ENCODE measurements at places on chromosomes 7 and 10.
A peak's percentile ranks its signal among the peaks of the same experiment; 100 is the strongest.

- no peak for DNase-seq
These were observed 28.9 kb upstream of the PCBD1 start for GRCh38 chr10:70917226-70917625.

- DNase-seq, result no peak
These were observed 84.9 kb upstream of the MKI67 start for GRCh38 chr10:128211064-128211504.

- no peak for DNase-seq
These were observed 14.2 kb upstream of the ODAD2 start for GRCh38 chr10:28012990-28013515.

DNA sequence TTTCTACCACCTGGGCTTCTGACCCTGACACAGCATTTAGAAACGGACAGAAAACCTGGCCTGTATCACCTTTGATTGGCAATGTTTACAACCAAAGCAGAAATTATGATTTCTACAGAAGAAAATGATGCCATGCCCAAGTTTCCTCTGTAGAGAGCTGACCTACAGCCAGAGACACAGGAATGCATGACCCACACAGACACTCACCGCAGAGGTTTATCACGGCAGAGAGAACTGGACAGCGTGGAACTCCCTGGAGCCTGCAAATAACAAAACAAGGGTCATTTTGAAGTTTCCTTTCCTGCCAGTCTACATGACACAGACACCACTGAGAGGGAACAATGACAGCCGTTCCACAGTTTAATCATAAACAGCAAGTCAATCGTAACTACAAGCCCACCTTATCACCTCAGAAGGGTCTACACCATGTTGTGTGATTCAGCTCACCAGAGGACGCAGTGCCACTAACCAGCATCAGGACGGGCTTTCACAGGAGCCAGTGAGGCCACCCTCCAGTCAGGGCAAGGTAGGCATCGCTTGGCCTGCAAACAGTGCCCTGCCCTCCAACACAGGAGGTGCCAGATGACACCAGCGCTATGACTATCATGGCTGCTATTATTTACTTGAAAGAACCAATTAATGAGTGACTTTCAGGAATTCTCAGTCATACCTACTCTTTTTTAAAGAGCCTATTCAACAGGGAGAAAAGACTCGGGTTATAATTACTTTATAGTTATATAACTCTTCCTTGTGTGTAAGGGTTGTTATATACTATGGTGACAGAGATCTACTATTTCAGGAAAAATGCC lies 139.9 kb downstream of the TNS3 start:
- no peak for DNase-seq

- no peak for DNase-seq
These were observed 22.2 kb upstream of the PDLIM1 start for GRCh38 chr10:95312986-95313495.

GRCh38 chr10:84903320-84903719 lies 574.9 kb downstream of the CCSER2 start:
- DNase-seq, result no peak

DNA sequence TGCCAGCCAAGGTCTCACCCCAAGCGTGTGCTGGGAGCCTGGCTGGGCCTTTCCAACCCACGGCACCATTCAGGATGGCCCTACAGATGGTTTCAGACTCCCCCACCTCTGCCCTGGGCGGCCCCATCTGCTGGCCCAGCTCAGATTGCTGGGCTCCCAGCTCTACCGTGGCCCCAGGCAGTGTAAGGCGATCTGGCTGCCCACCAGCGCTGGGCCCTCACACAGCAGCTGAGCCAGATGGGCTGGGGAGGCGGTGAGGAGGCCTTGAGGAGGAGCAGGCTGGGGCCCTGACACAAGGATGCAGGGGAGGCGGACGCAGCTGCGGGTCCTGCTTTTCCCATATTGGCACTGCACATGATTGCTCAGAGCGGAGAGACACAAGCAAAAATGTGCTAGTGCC lies 162.8 kb downstream of the NRF1 start:
- DNase-seq, result no peak

- no peak for DNase-seq
These were observed 72.3 kb downstream of the AMPH start for GRCh38 chr7:38558761-38559345.

DNA sequence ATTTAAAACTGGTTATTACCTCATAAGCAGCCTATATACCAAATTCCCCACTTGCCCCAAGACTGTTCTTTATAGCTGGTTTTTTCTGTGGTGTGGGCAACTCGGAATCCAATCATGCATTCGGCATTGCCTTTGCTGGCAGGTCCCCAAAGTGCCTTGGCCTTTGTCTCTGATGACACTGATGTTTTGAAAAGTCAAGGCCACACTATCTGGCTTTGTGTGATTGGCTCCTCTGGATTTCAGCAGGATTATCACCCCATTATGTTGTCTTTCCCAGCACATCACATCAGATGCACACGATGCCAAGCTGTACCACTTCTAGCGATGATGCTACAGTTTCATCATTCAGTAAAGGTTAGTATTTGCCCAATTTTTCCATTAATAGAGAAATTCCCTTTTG lies 97.7 kb downstream of the USP6NL start:
- DNase-seq, result no peak

DNA sequence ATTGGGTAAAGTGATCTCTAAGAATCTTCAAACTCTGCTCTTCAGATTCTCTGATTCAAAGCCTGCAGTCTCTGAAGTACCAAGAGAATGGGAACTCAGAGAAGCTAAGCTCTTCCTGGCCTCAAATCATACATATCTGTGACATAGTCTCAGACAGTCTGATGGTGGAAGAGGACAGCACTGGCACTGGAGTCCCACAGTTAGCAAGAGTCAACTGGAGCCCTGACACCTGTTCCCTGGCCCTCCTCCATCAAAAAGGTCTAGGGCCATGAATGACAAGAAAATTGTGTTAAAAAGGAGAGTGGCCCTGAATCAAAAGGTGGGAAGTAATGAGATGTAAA lies 37.7 kb downstream of the PRSS2 start:
- DNase-seq, result no peak

- DNase-seq, result no peak
These were observed 900 bp upstream of the MICALL2 start for GRCh38 chr7:1459920-1460820.

DNA sequence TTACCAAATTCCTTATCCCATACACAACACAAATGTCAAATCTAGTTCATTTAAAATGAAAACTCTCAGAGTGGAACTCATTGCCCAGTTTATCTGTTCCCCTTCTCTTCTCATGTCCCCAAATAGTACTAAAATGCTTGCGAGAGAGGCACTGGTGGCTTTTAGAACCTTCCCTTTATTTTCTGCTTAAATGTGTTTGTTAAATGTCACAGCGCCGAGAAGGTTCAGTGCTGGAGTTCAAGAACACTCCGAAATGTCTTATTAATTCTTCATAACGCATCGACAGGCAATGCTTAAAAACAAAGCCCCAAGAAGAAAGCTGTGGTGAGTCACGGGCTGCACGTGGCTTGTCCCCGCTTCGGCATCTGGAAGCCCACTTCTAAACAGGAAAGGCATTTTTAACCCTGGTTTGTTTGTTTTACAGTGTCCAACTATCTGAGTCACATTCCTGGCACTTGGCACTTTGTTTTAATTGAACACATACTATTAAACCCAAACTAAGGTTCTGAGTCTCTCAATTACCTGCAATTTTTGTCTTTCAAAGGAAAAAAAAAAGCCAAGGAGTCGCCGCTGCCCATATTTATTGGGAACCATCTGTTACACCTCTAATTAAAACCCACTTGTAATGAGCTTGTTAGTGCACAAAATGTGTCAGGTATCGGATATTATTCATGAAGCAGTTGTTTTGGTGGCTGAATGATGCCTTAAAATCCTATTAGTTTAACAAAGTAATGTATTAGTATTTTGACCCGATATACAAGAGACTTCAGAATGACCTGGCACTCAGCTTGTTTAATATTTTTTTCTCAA lies 49.9 kb upstream of the MGMT start:
- DNase-seq, result no peak

GRCh38 chr7:15602236-15602635 lies 40.4 kb upstream of the AGMO start:
- DNase-seq, result no peak

DNA sequence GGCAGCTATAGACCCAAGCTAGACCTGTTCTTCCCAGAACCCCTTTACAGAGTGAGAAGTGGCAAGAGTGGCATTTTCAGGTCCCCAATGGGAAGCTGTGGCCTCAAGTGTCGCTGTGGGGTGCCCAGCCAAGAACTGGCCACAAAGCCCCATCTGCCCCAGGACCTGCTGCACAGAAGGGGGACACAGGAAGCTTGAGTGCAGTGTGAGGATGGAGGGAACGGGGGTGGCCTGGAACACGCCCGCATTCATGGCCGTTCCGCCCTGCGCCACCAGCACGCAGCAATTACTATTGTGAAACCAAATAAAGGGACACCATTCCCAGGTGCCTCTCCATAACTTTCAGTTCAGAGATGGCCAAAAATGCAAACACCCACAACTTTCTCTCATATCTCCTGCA lies 237.6 kb upstream of the TCERG1L start:
- DNase-seq, result no peak

DNA sequence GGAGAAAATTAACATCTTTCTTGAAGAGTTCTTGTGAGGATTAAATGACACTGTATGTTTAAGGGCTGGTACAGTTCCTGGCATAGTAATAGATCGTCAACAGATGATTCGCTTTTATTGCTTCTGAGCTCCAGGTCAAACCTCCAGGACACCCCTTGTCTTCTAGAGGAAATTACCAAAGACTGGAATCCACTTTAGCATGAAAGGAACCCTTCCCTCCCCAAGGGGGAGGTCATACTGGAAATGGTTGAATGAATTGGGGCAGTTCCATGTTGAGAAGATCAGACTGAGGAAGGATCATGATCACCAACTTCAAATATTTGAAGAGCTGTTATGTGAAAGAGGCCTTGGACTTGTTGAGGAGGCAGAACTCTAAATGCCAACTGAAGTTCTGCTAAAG lies 8.9 kb downstream of the NFE2L3 start:
- DNase-seq, result no peak

GRCh38 chr7:1930381-1931065 lies 260.4 kb downstream of the ELFN1 start:
- DNase-seq, result no peak

GRCh38 chr10:12448729-12449391 lies 99.5 kb downstream of the CAMK1D start:
- peak; percentile 43 for DNase-seq

GRCh38 chr7:113331155-113331898 lies 213.0 kb upstream of the SMIM30 start:
- no peak for DNase-seq

DNA sequence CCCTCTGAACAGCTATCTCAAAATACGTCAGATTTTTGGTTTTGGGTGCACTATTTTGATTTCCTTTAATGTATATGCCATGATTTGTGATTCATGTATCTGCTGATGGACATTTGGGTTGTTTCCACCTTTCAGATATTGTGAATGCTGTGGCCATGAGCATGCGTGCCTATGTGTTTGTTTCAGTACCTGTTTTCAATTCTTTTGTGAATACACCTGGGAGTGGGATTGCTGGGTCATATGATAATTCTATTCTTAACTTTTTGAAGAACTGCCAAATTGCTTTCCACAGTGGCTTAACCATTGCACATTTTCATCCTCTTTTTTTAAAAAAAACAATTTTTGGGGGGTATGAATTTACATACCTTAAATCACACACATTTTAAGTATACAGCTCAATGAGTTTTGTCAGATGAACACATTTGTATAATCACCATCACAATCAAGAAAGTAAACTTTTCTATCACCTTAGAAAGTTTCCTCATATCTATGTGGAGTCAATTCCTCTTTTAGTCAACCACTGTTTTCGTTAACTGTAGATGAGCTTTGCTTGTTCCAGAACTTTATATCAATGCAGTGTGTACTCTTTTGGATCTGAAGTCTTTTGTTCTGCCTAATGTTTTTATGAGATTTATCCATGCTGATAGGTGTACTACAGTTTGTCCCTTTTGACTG lies 36.9 kb downstream of the CYP26A1 start:
- no peak for DNase-seq

DNA sequence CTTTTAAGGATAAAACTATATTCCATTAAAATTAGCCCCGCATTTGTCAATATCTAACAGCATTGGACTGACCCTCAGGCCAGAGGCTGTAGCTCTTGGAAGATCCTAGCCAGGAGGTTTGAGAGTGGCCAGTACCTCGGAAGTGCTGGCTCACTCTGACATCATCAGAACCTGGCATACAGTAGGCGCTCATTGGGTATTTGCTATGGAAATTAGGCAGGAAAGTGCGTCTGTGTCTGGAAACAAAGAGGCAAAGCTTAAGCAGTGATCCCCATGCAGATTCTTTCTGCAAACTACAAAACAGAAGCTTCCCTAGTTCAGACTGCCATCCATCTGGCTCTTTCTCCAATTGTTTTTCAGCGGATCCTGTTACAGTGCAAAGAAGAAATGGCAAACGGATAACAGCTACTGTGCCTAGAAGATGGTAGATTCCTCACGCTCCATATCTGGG lies 1.7 kb upstream of the PRKCQ start:
- DNase-seq, result no peak

GRCh38 chr10:33917069-33917780 lies 582.8 kb upstream of the NRP1 start:
- no peak for DNase-seq

DNA sequence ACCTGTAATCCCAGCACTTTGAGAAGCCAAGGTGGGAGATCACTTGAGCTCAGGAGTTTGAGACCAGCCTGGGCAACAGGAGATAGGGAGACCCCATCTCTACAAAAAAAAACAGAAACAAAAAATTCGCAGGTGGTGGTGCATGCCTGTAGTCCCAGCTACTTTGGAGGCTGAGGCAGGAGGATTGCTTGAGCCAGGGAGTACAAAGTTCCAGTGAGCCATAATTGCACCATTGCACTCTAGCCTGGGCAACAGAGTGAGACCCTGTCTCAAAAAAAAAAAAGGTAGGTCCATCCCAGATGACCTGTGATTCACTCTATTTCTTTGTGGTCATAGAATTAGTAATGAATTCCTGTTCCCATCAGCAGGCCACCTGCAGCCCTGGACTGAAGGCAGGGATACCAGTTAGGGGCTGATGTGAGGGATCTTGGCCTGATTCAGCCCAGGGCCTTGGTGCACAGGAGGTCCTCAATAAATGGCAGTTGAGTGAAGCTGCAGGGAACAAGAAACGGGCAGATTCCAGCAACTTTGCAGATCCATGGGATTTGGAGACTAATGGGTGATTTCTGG lies at the start of gene MYH16:
Gene MYH16, plus strand, starts transcription at position 364 of the 570 bp plus-strand sequence.
- no peak for DNase-seq

DNA sequence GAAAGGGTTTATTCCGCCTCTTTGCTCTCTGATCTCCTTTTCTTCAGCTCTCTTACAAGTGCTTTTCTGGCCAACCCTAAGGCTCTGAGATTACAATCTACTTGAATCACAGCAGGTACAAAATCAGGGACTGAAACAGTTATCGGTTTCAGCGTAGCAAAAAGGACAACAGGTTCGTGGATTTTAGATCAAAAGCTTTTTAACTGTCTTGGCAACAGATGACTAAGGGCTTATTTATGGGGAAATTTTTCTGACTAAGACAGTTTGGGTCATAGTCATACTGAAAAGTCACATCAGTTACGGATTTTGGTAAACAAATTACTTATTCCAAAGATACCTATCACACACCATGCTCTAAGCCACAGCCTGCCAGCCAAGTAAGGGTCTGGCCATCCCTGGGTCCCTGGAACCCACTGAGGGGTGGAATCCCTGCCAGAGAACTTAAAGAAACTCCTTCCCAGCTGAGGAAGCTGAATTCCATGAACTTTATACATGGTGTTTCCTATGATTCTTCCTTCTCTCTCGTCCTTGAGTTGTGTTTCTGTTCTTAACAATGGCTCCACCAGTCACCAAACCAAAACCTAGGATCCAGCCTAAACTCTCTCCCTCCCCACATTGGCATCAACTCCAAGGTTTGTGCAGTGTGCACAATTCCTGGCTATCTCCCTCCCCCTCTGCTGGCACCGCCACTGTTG lies 169.3 kb downstream of the FAM107B start:
- DNase-seq, result no peak

- peak; percentile 39 for DNase-seq
These were observed 57.6 kb upstream of the EZH2 start for GRCh38 chr7:148941598-148942275.
